RPMI7951 (cell line): ENCODE measurements at places on chromosomes 6 and 20.

- DNase-seq = no peak
Observed at GRCh38 chr6:168332020-168332419, 12.4 kb upstream of the DACT2 start.

- peak; percentile 81 for DNase-seq
Observed at GRCh38 chr20:1860446-1860845, 34.8 kb upstream of the SIRPA start.

DNA sequence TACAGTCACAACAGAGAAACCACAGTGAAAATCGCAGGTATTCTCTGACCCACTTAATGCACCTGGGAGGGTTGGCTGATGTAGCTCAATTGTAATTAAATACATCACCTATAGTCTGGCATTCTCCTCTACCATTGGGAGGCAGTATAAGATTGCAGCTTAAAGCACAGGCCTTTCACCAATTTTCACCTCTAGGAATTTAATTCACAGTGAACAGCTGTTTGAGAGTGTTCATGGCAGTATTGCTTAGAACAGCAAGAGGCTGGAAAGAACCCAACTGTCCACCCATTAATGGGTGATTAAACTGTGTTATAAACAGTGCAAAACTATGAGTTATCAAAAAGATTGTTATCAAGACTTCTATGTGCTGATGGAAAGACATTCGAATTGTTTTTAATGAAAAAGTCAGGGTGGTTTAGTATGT is 2.0 kb downstream of the EDEM2 start:
- peak; percentile 70 for DNase-seq

GRCh38 chr6:79040083-79040482 is 38.0 kb downstream of the PHIP start:
- no peak for DNase-seq

DNA sequence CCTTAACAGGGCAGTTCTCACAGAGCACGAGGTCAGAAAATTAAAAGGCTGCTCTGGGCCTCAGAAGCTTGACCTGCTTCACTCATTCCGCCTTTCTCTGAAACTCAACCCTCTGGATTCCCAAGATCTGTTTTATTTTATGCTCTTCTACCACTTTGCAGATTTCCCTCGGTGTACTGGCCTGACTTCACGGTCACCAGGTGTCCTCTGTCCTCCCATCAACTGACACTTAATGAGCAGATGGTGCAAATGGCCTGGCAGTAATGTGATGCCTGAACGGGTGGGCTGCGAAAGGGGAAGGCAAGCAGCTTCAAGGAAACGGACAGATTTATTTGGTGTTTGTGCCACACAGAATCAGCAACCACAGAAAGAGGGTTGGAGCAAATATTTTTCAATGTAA is 169.7 kb upstream of the TFAP2D start:
- no peak for DNase-seq

DNA sequence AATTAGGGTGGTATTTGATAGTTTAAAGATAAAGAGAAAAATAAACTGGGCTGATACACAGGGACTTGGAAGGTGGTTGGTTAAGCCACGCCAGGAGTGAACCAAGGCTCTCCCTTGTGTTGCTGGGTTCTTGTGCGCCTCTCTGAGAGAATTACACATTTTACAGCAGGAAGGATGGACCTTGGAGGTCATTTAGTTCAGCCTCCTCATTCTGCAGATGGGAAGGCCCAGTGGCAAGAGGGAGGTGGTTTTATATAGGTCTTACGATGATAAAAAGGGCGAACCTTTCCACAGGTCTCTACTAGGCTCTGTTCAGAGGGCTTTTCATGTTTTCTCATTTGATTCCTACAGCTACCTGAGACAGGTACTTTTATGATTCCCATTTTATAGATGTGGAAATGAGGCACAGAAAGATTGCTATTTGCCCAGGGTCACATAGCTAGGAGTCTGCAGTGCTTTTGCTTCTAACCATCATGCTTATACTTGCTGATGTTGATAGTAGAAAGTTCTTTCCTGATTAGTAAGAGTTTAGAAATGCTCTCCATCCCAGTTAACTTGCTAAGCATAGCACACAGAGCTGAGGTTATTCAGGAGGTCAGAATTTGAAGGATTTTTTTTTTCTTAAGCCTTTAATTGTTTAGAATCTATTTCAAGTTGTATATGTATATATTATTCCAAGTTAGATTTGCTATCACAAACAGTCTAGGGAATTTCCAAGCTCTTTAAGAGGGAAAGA is 12.8 kb downstream of the HIVEP1 start:
- DNase-seq = no peak

DNA sequence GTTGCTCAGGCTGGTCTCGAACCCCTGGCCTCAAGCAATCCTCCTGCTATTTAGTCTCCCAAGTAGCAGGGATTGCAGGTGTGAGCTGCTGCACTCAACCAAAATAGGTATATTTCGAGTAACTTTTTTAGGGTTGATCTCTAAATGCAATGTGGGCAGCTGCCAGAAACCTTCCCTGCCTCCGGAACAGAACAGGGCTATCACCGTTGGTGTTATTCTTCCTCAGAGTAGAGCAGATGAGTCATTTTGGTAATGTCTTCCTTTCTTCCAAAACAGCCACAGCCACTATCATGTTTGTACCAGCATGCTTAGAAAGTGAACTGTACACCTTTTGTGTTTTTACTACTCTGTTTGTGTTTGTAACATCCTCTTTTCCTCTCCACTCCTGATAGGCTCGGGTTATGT is 44.1 kb downstream of the SNX9 start:
- DNase-seq = peak; percentile 68

- no peak for DNase-seq
Observed at GRCh38 chr6:135233686-135234491, 52.8 kb downstream of the MYB start.

DNA sequence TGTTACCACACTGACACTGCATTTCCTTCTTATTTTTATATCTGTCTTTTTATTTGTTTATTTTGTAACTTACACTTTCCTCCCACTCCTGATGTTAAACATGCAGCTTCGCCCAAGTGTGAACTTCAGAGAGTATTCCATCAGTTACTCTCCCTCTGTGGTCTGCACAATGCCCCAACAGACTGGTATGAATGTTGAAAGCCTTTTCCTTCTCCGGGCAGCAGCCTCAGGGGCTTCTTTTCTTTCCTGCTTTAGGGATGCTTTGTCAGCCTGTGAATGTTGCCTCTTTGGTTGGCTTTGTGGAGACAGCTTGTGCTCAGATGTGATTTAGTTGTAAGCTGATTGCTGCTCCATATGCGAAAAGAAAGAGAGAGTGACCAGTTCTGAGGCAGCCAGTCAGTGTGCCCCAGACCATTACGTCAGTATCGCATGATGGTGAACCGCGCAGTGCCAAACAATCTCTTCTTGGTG is 44.0 kb downstream of the SMPDL3A start:
- peak; percentile 47 for DNase-seq

- DNase-seq = no peak
Observed at GRCh38 chr6:69948479-69949114, 82.2 kb downstream of the COL19A1 start.

- DNase-seq = peak; percentile 32
Observed at GRCh38 chr6:169487579-169488436, 214.0 kb downstream of the WDR27 start.

GRCh38 chr20:47191074-47191673 is 165.3 kb downstream of the ZMYND8 start:
- peak; percentile 56 for DNase-seq

- no peak for DNase-seq
Observed at GRCh38 chr6:163183806-163184205, 230.7 kb upstream of the QKI start.

- DNase-seq = peak; percentile 93
Observed at GRCh38 chr6:151060096-151060765, 179.5 kb upstream of the AKAP12 start.

DNA sequence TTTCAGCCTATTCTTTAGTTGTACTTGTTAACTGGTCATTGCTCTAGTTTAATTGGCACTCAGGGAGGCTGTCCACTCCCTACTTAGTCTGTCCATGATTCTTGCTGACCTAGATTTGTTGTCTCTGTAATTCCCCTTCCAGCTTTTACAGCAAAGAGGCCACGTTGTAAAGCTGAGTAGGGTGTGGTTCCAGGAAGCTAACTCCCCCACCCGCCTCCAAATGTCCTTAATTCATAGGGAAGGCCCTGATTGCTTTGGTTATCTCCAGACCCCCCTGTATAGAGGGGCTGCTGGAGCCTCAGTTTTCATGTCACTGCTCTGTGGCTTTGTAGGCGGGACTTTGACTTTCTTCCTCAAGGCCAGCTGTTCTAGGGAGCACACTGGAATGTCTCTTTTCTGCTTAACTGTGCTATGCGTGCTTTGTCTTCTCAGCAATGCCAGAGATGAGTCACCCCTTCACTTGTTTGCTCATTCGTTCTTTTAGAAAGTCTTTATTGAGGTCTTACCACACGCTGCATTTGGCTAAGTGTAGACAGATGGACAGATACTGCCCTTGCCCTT is 175.1 kb upstream of the JAG1 start:
- peak; percentile 98 for DNase-seq

- DNase-seq = no peak
Observed at GRCh38 chr20:32976746-32977145, 27.5 kb downstream of the SUN5 start.

- peak; percentile 44 for DNase-seq
Observed at GRCh38 chr20:24819331-24819965, 129.6 kb upstream of the CST7 start.

DNA sequence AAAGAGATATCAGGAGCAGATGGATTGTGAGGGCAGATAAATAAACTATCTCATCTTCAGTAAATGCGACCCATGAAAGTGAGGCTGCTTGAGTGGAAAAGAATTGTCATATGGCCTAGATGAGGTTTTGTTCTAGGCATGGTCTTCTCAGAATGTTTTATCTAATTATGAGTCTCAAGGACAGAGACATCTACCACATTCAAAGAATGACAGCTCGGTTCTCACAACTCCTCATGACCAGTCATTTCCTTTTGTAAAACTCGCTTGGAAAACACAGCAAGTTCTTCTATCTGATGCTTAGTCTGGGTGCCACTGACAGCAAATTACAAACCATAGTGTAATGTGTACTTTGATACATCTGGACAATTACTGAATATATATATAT is 140.5 kb downstream of the CCDC170 start:
- DNase-seq = no peak

GRCh38 chr6:110999634-111000270 is 17.9 kb downstream of the RPF2 start:
- peak; percentile 36 for DNase-seq

DNA sequence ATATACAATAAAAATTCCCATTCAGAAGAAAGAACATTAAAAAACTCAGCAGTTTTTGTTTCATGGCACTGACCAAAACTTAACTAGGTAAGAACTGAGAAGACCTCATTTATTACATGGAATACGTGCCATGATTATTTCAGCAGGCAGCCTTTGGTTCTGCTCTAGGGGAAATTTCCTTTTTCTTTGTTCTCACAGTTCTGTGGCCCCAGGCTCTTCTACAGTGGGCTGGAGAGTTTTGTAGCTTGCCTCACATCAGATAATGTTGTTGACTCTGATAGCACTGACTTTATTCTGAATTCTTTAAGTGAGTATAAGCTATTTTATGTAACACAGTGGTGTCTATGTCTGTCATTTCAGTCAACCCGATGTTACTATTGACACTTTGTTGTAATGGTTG is 844.3 kb downstream of the TBC1D32 start:
- no peak for DNase-seq

GRCh38 chr6:52739627-52740026 is 23.6 kb downstream of the GSTA2 start:
- DNase-seq = no peak

- peak; percentile 91 for DNase-seq
Observed at GRCh38 chr6:144953552-144954240, 668.6 kb downstream of the UTRN start.
